ENCODE measurements at places on chromosomes 7 and 10.
A peak's percentile ranks its signal among the peaks of the same experiment; 100 is the strongest.

GRCh38 chr7:38927751-38928150 lies 18.8 kb upstream of the VPS41 start:
- DNase-seq = no peak

- peak; percentile 55 for DNase-seq
Observed at GRCh38 chr7:7719236-7719635, 829 bp upstream of the RPA3 start.

GRCh38 chr10:115972426-115972825 lies 300.6 kb downstream of the GFRA1 start:
- DNase-seq = no peak

- no peak for DNase-seq
Observed at GRCh38 chr10:103470761-103471653, 8.0 kb downstream of the CALHM3 start.

- DNase-seq = no peak
Observed at GRCh38 chr7:94623820-94624219, 32.1 kb downstream of the SGCE start.

GRCh38 chr7:50227726-50228125 lies 76.8 kb upstream of the IKZF1 start:
- DNase-seq = peak; percentile 50

DNA sequence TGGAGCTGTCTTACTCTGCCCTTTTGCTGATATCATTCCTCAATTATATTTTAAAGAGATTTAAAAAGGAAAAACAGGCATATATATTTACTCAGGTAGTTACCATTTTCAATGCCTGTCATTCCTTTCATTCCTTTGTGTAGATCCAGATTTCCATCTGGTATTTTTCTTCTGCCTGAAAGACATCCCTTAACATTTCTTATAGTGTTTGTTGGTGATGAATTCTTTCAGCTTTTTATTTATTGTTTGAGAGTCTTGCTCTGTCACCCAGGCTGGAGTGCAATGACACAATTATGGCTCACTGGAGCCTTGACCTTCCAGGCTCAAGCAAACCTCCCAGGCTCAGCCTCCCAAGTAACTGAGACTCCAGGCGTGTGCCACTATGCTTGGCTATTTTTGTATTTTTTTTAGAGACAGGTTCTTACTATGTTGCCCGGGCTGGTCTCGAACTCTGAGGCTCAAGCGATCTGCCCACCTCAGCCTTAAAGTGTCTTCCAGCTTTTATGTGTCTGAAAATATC lies 5.6 kb upstream of the POM121 start:
- DNase-seq = no peak

- no peak for DNase-seq
Observed at GRCh38 chr7:16999541-17000267, 117.9 kb upstream of the AGR3 start.

All from globus pallidus (tissue), 1 donor.